ENCODE measurements at places on chromosomes 7 and 10.
A peak's percentile ranks its signal among the peaks of the same experiment; 100 is the strongest.

- DNase-seq, result no peak
Observed at GRCh38 chr7:107890493-107890961, 456 bp upstream of the DLD start.

- no peak for DNase-seq
Observed at GRCh38 chr7:116797612-116798011, 64.8 kb upstream of the CAPZA2 start.

- no peak for DNase-seq
Observed at GRCh38 chr7:51471981-51472296, 155.3 kb upstream of the COBL start.

GRCh38 chr10:103765168-103765567 lies 90.2 kb downstream of the SH3PXD2A start:
- no peak for DNase-seq

GRCh38 chr7:101606498-101606923 lies 22.6 kb downstream of the MYL10 start:
- no peak for DNase-seq

GRCh38 chr7:37100735-37101331 lies 347.8 kb downstream of the ELMO1 start:
- DNase-seq, result no peak

GRCh38 chr7:101555269-101555920 lies 73.7 kb downstream of the MYL10 start:
- DNase-seq, result no peak

DNA sequence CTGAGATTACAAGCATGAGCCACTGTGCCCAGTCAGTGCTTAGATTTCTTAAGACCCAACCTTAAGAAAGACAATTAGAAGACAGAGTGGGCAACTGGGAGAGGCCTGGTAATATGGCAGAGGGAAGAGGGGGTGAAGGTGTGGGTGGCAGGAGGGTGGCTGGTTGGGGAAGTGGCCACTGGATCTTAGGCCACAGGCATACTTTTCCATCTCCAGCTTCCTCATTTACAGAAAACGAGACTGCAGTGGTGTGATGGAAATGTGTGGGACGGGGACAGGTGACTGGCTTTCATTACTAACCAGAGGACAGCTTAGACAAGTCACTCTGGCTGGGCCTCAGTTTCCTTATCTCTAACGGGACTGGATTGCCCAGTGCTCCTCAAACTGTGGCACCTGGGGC lies 1.0 kb upstream of the FFAR4 start:
- DNase-seq, result no peak

DNA sequence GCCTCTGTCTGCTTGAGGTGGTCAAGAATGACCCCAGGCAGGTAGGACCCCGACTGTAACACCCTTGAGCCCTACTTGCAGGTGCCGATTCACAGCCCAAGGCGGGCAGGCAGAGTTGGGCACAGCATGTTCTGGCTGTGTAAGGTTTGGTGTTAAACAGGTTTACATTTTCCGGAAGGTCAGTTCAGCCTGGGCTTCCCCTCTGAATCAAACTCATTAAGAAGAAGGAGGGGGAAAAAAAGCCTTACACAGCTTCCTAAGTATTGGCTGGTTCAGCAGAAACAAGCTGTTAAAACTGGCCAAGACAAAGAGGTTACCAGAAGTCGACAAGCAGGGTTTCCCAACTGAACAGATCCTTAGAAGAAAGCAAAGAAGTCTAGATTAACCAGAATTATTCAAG lies 132.7 kb downstream of the PRPF18 start:
- DNase-seq, result no peak

GRCh38 chr10:15183689-15184481 lies 15.4 kb upstream of the NMT2 start:
- no peak for DNase-seq

- DNase-seq, result no peak
Observed at GRCh38 chr7:132073920-132074589, 502.2 kb downstream of the PLXNA4 start.

DNA sequence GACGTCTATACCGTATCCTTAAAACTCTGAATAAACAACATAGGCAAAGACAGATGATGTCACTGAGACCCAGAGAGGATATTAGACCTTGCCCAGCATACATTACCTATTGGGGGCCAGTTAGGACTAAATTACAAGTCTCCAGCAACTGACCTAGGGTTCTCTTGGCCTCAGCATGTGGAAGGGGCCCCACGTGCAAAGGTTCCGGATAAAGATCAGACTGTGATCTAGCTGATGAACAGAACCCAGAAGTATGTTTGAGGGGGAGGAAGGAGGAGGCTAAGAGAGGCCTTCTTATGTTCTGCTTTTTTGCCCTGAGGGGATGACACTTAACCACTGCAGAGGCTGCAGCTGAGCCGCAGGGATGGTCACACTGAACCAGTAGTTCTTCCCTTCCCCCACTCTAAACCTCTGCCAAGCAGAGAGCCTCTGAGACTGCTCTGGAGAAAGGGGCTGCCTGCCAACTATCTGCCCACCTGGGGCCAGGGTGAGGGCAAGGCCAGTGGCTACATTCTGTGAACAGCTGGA lies 24.0 kb upstream of the KMT2C start:
- peak; percentile 91 for DNase-seq

DNA sequence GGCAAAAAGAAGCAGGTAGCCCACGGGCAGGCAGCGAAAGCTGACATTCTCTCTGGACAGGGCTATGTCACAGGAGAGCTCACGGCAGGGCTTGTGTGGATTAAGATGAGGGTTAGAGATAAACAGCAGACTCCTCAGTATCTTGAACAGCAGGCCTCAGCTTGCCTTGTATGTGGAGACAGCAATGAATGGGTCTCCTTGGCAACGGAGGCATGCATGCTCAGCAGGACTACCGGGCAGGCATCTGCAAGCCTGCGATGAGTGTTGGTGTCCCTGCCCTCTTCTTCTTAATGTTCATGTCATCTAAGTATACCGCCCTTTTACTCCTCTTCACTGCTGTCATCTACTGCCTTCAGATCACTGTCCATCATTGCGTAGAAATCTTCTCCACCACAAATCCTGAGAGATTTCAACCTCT lies 81.9 kb upstream of the C1GALT1 start:
- peak; percentile 39 for DNase-seq

DNA sequence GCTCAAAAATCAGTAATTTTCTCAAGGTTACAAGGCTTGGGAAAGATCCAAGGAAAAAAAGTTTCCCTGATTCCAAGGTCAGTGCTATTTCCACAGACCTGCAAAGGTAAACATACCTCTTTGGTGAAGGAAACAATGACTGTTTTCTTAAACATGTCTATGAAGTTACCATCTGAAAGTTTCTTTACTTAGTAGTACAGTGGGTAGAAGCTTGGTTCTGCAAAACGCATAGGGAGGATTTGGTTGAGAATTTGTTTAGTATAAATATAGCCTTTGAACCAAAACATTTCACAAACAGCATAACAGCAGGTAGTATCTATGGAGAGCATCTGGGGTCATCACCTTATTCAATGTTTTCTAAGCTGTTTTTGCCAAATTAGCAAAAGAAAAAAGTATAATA lies 169.6 kb downstream of the CCSER2 start:
- no peak for DNase-seq

GRCh38 chr7:77863860-77864259 lies 65.3 kb downstream of the PHTF2 start:
- DNase-seq, result no peak

DNA sequence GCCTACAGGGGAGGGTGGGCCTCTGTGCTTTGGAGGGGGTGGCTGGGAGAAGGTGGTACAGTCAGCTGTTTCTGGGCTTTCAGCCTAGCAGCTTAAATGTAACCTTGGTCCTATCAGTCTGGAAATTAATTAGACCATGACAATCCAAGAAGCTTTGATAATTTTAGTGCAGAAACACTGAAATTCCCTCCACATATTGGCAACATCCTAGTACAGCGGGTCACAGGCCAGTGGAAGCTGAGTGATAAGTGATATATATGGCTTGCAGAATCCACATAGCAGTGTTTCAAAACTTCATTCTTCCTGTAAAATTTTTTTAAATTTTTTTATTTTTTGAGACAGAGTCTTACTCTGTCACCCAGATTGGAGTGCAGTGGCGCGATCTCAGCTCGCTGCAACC lies 212.6 kb downstream of the TYW1 start:
- DNase-seq, result no peak

- no peak for DNase-seq
Observed at GRCh38 chr10:78664929-78665553, 403.7 kb upstream of the ZMIZ1 start.

- DNase-seq, result no peak
Observed at GRCh38 chr7:38138171-38138570, 39.9 kb upstream of the STARD3NL start.

GRCh38 chr10:34780818-34781380 lies 34.2 kb downstream of the PARD3 start:
- DNase-seq, result no peak

GRCh38 chr10:25465582-25466372 lies 291.0 kb downstream of the GPR158 start:
- peak; percentile 44 for DNase-seq

GRCh38 chr10:34281661-34282582 lies 533.2 kb downstream of the PARD3 start:
- DNase-seq, result no peak

GRCh38 chr10:100653957-100654781 lies 91.2 kb upstream of the PAX2 start:
- no peak for DNase-seq

DNA sequence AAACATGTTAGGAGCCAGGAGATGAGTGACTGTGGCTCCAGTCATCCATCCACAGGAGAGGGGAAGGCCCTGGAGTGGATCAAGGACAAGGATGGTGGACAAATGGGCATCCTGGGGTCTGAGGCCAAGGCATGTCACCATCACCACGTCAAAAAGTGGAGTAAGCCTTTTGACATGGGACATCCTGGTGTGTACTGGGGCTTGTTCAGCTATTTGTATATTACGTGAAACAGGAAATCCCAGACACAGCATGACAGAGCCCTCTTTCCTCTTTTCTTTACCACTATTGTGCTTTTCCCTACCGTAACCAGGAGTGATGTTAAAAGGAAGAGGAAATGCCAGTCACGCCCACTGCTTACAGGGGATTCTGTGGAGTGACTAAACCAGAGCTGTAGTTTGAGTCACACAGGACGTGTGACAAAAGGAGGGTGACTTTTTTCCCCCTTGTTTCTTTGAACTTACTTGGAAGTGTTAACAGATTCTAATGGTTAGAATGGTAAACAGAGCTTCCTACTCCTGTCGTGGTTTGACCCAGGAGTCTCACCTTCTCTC lies 15.4 kb downstream of the ACSL5 start:
- DNase-seq, result no peak

DNA sequence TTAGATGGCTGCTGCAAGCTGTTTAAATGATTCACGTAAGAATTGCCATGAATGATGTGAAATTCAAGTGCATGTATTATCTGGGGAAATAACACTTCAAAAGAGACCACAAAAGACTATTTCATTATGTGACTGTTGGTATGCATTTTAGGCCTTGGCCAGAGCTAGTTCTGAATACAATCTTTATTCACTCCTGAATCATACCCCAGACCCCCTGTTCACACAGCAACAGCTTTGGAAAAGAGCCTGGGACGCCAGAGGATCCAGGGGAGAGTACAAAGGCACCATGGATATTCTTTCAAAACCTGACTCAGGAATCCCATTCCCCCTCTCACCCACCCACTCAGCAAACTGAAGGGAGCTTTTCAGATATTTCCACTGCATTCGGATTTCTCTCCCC lies 377.1 kb upstream of the DPP6 start:
- DNase-seq, result no peak

DNA sequence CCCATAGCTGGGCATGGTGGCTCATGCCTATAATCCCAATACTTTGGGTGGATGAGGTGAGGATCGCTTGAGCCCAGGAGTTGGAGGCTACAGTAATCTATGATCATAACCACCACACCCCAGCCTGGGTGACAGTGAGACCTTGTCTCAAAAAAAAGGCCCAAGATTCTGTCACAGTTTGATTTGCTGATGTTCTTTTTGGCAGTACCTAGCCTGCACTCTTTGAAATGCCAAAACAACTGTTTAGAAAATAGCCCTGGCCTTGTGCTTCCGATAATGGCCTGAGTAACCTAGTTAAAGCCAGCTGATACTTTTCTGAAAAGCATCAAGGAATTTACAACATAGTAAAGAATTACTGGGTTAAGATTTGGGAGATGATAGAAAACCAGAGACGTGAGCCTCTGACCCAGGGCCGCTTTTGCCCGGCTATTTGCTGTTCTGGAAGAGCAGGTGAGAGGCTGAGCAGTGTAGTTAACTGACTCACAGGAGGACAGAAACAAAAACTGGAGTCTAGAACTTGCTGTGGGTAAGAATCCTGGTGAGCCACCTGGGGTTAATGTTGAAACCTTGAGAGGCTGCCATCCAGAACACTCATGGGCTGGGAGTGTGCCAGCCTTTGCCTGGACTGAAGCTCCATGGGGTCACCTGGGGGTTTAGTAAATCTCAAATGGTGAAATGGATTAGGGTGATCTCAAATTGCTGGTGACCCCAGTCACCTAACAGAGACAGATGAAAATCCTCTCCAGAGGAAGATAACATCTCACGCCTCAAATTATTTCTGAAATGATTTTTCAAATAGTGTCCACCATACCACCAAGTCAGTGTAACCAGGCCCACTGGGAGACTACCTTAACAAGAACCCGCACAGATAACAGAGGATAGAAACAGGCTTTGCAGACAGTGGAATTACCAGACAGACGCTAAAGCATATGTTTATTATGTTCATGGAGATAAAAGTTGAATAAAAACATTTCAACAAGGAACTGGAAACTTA lies 51.8 kb downstream of the GALNT11 start:
- DNase-seq, result no peak

GRCh38 chr7:16929146-16929762 lies 47.5 kb upstream of the AGR3 start:
- no peak for DNase-seq

DNA sequence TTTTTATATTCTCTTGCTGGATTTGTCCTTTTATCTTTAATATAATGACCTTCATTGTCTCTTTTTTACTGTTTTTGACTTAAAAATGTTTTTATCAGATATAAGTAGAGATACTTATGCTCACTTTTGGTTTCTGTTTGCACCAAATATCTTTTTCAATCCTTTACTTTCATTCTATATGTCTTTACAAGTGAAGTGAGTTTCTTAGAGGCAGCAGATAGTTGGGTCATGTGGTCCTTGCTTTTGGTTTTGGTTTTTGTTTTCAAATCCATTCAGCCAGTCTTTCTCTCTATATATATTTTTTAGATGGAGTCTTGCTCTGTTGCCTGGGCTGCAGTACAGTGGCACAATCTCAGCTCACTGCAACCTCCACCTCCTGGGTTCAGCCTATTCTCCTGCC lies 932.4 kb upstream of the LRRTM3 start:
- DNase-seq, result no peak

DNA sequence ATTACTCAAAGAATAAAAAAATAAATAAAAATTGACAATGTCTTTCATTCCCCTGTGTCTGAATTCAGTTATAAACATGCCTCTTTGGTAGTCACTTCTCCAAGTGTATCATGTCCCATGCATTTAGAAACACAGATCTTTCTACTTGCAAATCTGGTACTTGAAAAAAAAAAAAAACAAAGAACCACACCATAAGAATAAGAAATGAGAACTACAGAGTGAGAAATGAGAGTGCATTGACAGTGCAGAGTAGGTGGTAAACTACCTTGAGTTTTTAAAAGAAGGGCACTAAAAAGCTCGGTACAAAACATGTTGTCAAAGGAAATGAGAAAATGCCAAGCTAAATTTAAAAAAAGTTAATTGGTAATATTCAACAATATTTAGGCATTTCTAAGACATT lies 123.0 kb downstream of the GPR85 start:
- no peak for DNase-seq
